Thoracic aorta endothelial cell (primary cell): ENCODE measurements at places on chromosomes 13 and 19. TPM values are rescaled to one million over a fixed set of nuclear protein-coding genes. Genes with fewer than 3 reads are reported as not detected.

Gene TLE6
- total RNA-seq = 0.93 and 1.6 TPM in 2 replicates

Gene NANOS3
- total RNA-seq = not detected in 2 replicates

Gene AKT1S1
- total RNA-seq = 11.6 and 14.4 TPM in 2 replicates

Gene ZNF443
- 4.5 and 4.8 TPM in 2 replicates for total RNA-seq

Gene HCST
- total RNA-seq = not detected in 2 replicates

Gene SHISA7
- not detected in 2 replicates for total RNA-seq
